ENCODE measurements at places on chromosomes 11 and 22.

DNA sequence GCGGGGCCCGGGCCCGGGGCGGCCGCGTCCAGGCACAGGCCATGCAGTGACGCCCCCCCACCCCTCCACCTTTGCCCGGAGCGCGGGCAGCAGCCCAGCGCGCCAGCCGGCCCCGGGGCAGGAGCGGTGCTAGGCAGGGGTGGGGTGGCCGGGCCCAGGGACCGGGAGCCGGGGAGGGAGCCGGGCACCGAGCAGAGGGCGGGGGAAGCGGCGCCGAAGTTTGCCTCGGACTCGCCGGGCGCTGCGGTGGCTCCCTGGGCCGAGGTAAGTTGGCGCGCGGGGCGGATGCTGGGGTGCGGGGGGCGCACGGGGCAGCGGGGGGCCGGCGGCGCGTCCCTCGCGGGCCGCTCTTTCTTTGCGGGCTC is 332 bp downstream of the TEAD1 start:
- DNase-seq, result no peak

GRCh38 chr11:95739108-95739938 is 50.3 kb downstream of the FAM76B start:
- no peak for DNase-seq

GRCh38 chr22:30328466-30329049 is 1.8 kb upstream of the TBC1D10A start:
- DNase-seq, result no peak

DNA sequence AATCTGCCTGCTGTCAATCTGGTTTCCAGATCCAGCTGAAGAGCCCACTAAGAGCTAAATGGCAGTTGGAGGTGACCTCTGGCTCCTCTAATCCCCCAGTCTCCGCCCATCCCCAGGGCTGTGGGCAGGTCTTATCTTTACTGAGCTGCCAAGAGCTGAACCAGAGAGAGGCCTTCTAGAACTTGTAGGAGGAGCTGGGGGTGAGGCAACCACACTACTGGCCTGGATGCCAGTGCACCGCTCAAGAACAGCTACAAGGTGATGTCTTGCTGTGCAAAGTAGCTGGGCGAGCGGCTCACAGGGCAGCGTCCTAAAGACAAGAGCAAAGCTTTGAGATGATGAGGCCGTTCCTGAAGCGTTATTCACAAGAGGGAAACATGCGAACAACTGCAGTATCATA is 374.6 kb downstream of the CTTN start:
- DNase-seq, result no peak

DNA sequence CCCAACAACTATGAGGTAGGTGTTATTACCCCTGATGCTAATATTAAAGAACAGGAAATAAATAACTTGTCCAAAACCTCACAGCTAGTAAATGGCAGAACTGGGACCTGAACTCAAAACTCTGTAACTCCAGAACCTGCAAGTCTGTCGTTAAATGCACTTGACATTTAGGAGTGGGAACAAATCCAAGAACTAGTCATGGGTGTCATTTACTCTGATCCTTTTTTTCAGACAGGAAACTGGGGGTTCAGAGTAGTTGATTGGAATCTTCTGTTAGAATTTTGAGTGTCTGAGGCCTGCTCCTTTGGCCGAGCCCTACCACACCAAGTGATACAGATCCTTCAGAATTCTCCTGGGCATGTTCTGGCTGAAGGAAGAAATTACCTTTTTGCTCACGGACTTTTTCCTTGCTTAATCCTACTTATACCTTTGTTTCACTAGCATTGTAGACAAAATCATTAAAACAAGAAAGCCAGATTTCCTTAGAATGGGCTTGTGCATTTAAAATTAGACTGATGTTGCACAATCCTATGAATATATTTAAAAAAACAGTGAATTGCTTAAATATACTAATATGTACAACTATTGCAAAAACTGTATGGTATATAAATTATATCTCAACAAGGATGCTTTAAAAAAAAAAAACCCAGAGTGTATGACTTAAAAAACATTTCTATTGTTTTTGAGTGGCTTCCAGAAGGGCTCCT is 1.4 kb upstream of the YAP1 start:
- no peak for DNase-seq

DNA sequence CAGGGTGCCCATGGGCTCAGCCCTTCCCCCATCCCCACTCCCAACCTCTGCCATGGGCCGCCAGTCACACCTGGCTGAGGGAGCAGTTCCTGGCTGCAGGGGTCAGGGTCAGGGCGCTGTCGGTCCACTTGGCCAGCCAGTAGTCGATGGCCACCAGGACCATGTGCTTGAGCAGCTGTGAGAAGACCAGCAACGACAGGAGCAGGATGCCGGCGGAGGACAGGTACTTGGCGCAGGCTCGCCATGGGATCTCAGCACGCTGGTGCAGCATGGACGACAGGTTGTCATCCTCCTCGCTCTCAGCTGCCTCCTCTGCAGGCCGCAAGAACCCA is 18.3 kb upstream of the KCNJ11 start:
- DNase-seq, result no peak

DNA sequence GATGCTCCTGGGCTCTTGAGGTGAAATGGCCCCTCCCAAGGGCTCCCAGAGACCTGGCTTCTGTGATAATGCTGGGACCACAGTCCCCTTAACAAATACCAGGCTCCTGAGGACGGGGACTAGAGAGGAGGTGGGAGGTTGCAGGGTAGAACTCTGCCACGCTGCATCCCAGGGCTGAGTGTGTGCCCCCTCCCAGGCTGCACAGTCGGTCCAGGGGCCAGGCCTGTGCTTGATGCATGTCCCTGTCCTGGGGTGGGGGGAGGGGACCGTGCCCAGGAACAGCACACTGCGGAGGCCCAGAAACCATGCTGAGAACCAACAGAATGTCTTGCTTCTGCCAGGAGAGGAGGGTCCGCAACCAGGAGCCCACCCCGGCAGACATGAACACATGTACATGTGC is 9.3 kb downstream of the CSF2RB start:
- DNase-seq, result no peak

- no peak for DNase-seq
These were observed 8.2 kb downstream of the GTPBP1 start for GRCh38 chr22:38713921-38714320.

GRCh38 chr11:12249590-12250260 is 127.6 kb upstream of the PARVA start:
- no peak for DNase-seq

GRCh38 chr11:61439615-61440014 is 9.7 kb downstream of the SDHAF2 start:
- no peak for DNase-seq

DNA sequence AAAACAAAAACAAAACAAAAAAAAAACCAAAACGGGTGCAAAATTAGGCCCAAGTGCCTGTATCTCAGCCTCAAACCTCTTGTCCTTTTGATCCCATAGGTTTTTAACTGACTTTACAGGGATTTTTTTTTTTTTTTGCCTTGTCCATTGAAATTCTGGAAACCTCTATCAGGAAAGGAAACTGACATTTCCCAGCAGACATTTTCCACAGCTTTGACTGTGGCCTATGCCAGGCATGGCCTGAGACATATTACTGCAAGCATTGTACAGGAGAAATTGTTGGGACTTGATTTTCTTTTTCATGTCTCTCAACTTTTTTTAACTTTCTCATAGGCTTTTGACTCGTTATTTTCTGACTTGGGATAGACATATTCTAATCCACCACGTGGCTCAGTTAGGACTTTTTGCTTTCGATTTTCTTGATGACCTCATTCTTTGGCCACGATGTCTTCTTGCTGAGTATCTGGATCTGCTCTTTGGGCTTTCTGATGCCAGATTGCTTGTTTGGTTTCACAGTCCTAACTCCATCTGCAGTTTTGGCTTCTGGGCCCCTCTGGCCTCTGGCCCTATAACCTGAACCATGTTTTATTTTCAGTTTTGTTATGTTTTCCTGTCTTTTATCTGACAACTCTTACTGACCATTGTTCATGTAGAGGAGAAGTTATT is 336.1 kb upstream of the C11orf87 start:
- DNase-seq, result no peak

DNA sequence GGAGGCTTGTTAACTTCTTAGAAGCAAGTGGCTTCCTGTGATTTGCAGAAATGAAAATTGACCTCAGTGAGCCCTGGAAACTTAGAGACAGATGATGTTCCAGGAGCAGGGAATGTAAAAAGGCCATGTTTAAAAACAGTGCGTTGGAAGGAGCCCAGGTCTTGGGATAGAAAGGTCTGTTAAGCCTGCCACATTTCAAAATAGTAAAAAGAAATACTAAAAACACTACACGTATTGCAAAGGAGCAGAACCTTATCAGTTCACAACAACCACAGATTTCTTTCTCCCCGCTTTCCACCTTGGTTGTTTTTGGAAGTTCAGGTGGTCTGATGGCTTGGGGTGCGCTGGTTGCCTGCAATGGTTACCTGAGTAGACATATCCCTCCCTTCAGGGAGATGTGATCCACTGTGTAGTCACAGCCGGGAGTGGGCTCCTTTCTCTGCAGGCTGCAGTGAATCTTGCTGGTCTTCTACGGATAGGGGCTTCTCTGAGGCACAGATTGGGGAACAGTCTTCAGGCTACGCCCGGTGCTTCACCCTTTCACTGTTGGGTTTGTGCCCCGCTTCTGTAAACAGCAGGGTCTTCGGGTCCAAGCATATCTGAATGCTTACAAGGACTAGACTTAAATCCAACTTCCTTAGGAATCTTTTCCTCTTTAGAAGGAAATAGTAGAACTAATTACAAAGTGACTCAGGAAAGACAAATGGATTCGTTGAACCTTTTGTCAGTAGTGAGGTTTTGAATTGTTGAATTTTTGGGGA is 1.9 kb downstream of the TEAD1 start:
- DNase-seq, result no peak

DNA sequence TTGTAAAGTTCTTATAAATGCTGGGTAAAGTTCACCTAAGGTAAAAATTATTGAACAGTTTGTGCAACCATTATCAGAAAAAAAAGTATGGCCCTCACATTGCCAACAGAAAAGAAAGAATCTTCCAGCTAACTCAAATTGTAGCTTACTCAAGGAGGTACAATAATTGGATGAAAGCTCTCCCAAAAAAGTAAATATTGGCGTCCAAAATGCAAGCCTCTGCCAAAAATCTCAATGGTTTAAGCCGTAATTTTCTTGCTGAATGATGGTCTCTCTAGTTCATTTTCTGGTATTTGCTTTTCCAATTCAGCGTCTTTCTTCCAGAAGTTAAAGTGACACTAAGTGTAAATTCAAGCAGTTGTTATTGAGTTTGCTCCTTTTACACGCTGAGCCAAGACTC is 727.3 kb downstream of the LRRC4C start:
- no peak for DNase-seq

GRCh38 chr11:35316161-35316560 is 103.2 kb downstream of the SLC1A2 start:
- no peak for DNase-seq

GRCh38 chr22:19522190-19522880 is 1.9 kb downstream of the CLDN5 start:
- no peak for DNase-seq

GRCh38 chr11:118699506-118700220 is 20.2 kb upstream of the TREH start:
- no peak for DNase-seq

DNA sequence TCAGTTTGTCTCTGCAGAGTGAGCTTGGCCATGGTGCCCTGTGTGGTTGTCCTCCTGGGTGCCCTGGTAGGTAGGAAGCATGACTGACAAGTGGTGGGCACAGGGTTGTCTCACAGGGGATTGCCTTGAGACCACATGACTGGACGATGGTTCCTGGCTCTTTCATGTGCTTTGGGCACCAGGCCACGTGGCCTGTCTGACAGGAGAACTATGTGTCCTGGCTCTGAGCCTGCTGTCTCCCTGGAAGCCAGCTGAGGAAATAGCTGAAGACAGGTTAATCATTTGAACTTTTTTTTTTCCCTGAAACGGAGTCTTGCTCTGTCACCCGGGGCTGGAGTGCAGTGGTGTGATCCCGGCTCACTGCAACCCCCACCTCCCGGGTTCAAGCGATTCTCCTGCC is 93.2 kb downstream of the LDLRAD3 start:
- DNase-seq, result no peak

Data from inflammatory macrophage (primary cell).